Stimulated activated CD4-positive, alpha-beta T cell treated with anti-CD3 and anti-CD28 coated beads, Interleukin-4, amount 100 ng/mL, for 4 hours (primary cell): ENCODE measurements at places on chromosomes 7 and 10.

GRCh38 chr10:103476046-103476768, 2.8 kb downstream of the CALHM3 start:
- DNase-seq = no peak

GRCh38 chr10:101563497-101564040, 24.5 kb downstream of the POLL start:
- DNase-seq = no peak

DNA sequence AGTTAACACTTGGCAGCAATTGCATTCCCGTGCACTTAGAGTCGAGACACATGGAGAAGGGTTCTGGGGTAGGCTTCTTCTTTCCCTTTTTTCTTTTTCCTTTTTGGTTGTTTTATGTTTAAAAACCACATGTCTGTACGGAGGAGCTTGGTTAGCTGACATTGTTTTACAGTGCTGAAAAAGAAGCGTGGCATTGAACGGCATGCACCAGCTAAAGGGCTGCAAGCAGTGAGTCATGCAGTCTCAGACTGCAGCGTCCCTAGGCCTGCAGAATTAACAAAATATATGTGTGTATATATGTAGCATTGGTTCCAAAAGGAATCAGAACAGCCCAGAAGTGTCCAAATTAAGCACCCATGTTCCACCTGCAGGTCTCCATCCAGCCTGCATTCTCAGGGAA, 211.0 kb downstream of the TCF7L2 start:
- DNase-seq = no peak

DNA sequence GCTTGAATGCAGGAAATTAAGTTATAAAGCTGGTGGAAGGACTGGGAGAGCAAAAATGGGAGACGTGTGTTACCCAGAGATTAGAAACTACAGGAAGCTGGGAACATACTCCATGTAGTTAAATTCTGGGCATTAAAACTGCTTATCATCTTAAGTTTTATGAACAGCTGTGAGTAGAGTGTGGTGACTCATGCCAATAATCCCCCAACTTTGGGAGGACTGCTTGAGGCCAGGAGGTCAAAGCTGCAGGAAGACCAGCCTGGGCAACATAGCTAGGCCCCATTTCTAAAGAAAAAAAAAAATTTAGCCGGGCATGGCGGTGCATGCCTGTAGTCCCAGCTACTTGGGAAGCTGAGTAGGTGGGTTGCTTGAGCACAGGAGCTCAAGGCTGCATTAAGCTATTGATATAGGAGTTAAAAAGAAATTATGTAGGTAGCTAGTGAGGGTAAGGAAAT, 56.2 kb upstream of the SEPHS1 start:
- no peak for DNase-seq

DNA sequence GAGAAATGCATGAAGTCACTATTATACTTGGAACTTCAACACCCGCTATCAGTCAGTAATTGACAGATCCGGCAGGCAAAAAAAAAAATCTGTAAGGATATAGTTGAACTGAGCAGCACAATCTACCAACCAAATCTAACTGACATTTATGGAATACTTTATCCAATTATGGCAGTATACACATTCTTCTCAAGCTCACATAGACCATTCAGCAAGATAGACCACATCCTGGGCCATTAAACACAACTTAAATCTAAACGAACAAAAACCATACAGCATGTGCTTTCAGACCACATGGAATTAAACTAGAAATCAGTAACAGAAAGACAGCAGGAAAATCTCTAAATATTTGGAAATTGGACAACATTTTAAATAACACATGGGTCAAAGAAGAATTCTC, 112.7 kb downstream of the MPP7 start:
- no peak for DNase-seq

- no peak for DNase-seq
Observed at GRCh38 chr7:115019882-115020605, 98.2 kb downstream of the MDFIC start.

DNA sequence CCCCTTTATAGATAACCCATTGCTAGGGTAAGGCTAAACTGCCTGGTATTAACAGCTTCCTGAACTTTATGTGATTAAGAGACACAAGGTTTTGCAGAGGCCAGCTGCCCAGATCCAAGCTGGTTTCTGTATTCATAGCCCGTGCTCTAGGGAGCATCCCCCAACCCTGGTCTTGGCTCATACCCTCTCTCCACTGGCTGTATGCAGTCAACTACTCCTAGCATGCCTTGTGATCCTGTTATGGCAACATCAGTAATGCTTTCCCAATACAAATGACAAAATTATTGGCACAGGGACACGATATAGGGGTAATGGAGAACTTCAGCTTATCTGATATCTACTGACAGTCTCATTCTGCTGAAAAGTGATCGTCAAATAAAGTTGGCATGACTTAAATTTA, 202.8 kb upstream of the MKLN1 start:
- DNase-seq = no peak

DNA sequence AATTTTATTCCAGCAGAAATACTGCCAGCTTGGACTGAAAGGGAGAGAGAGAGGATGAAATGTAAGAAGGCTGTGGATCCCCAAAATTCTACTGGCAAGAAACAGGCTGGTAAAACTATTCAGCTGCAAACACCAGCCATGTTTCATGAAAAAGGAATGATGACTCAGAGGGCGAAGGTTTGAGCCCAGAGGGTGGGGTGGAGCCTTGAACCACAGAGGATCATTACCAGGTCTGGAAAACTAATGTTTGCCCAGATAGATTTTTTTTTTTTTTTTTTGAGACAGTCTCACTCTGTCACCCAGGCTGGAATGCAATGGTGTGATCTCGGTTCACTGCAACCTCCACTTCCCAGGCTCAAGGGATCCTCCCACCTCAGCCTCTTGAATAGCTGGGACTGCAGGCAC, 41.7 kb upstream of the NRF1 start:
- DNase-seq = no peak
